H1 (cell line): ENCODE measurements at places on chromosomes 4 and X. TPM values are rescaled to one million over a fixed set of nuclear protein-coding genes. Genes with fewer than 3 reads are reported as not detected.

TMSB15B gene
- 9.8 and 11.7 TPM in 2 replicates for total RNA-seq

SLC39A8 gene
- total RNA-seq, result 38.7 and 39.9 TPM in 2 replicates

GRCh38 chr4:83125738-83126141 is 11.2 kb upstream of the PLAC8 start:
- no peaks in the 10 kb centered on the region for H3K36me3 ChIP-seq
- no peak overlapping the region for H3K4me3 ChIP-seq

TMEM154 gene
- 1.2 and 1.5 TPM in 2 replicates for total RNA-seq

GRCh38 chr4:125727931-125728330 is 413.2 kb downstream of the FAT4 start:
- no peak overlapping the region for H3K4me3 ChIP-seq
- no peaks in the 10 kb centered on the region; the same call in 1 of the 2 replicates for H3K4me1 ChIP-seq
- no peaks in the 10 kb centered on the region for H3K36me3 ChIP-seq
- no peaks in the 10 kb centered on the region for H3K27me3 ChIP-seq
- DNase-seq, result no peak

GRCh38 chr4:117447925-117448324 is 362.5 kb upstream of the TRAM1L1 start:
- H3K27ac ChIP-seq, result no peak overlapping the region
- no peaks in the 10 kb centered on the region for H3K36me3 ChIP-seq
- DNase-seq, result peak; percentile 17
- no peaks in the 10 kb centered on the region for H3K4me1 ChIP-seq
- H3K27me3 ChIP-seq, result no peaks in the 10 kb centered on the region
- H3K4me3 ChIP-seq, result no peak overlapping the region

GRCh38 chrX:115021121-115021520 is 3.7 kb upstream of the IL13RA2 start:
- no peak overlapping the region for H3K4me3 ChIP-seq
- no peak for DNase-seq
- no peaks in the 10 kb centered on the region for H3K36me3 ChIP-seq
- H3K27ac ChIP-seq, result no peak overlapping the region

DNA sequence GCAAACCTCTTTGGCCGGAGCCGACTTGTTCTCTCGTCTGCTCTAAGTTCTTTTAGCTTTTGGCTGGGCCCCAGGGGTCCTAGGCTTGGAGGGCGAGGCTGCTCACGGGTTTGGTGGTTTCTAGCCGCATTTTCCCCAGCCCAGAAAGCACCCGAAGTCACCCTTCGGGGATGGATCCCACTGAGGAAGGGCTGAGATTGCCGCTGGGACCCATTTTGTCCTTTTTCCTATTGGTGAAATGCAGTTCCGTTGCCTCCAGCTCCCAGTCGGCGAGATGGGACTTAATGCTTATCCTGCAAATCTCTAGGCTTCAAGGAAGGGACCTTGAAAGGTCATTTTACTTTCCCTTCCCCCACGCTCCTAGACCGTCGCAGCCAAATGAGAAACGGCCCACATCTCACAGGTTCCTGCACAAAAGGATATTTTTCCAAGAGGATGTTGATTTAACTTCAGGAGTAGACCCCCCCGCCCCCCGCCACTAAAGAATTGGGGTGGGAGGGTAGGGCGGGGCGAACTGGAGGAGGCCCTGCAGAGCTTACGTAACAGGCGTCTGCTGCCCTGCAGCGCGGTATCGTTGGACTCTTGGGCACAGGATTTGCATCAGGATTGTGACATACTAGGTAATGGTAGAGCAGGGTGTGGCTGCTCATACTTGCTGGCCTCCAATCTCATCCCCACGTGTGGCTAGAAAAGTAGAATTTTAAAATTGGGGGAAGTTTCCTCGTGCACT is 564 bp downstream of the PGK1 start:
- peaks cover 5% of the 10 kb centered on the region; the same call in 1 of the 2 replicates for H3K27me3 ChIP-seq
- peak overlapping the region; percentile 99 for H3K4me3 ChIP-seq
- H3K4me1 ChIP-seq, result no peaks in the 10 kb centered on the region
- peak overlapping the region; percentile 71 for H3K27ac ChIP-seq

DNA sequence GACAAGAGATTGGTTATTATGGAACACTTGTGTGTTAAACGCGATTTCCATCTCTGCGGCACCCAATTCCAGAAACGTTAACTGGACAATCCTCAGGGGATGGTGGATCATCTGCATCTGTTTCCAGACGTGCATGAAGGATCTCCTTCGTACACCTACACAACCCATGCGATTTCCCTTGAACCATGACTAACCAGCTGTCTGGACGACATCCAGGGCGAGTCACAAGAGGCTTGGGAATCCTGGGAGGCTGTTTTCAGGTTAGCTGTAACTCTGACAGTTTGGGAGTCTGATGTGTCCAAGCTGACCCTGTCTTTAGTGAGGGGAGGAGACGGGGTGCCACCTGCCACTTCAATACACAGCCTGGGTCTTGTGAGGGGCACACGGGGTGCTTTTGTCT is 84.5 kb downstream of the GATB start:
- no peak overlapping the region for H3K4me3 ChIP-seq
- no peak for DNase-seq
- peaks cover 2% of the 10 kb centered on the region; the same call in 1 of the 2 replicates for H3K4me1 ChIP-seq
- no peak overlapping the region for H3K27ac ChIP-seq
- no peaks in the 10 kb centered on the region for H3K27me3 ChIP-seq

ENAM gene
- total RNA-seq, result not detected in 2 replicates

DNA sequence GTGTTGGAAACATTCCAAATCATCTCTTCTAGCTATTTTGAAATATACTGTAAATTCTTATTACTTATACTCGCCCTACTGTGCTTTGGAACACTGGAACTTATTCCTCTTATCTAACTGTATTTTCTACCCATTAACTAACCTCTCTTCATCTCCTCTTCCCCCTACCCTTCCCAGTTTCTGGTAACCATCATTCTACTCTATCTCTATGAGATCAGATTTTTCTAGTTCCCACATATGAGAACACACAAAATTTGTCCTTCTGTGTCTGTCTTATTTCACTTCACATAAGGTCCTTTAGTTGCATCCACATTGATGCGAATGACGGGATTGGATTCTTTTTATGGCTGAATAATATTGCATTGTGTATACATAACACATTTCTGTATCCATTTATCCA is 1003.8 kb upstream of the INTU start:
- no peak overlapping the region for H3K4me3 ChIP-seq
- H3K27ac ChIP-seq, result no peak overlapping the region
- no peaks in the 10 kb centered on the region for H3K4me1 ChIP-seq
- no peaks in the 10 kb centered on the region for H3K36me3 ChIP-seq
- DNase-seq, result no peak

DNA sequence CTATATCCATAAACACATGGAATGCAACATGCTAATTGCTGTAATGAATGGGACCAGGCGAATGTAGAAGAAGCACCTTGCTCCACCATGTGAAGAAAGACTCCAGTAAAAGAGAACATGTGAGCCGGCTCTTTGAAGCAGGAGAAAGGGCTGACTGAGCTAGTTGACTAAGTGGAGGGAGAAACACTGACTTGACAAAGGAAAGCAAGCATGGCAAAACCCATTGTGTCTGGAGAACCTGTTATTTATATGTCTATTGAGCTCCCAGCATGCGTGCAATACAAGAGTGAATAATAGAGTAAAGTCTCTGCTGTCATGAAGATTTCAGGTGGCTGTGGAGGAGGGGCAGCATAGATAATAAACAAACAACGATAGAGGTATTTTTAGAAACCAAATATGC is 559.9 kb downstream of the RAB28 start:
- no peaks in the 10 kb centered on the region for H3K36me3 ChIP-seq
- no peak for DNase-seq
- H3K27me3 ChIP-seq, result no peaks in the 10 kb centered on the region
- H3K27ac ChIP-seq, result no peak overlapping the region

GSX2 gene
- total RNA-seq, result not detected in 2 replicates

DNA sequence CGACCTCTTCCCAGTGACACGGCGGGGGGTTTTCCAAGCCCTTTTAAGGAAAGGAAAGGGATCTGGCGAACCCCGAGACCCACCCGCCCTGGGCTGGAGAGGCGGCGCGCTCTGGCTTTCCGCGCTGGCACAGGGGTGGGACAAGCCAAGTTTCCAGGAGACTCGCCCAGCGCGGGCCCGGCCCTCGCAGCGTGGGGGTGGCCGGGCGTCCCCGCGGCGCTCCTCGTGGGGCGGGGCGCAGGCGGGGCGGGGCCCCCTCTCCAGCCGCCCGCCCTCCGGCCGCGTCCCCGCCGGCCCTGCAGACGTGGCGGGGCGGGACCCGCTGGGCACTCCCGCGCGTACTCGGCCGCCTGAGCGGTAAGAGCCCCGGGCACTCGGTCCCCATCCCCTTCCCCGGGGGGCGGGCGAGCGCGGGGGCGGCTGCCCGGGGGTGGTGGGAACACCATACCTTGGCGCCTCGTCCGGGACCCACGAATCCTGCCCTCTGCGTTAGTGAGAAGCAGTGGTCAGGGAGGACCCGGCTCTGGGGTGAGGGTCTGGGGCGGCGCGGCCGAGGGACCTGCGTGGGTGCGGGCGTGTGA is at the start of gene FAM114A1:
Gene FAM114A1 (plus strand): TSS at position 329 of the 581 bp plus-strand sequence. CDS start 10,273 bp downstream, outside the sequence.
- H3K4me1 ChIP-seq, result peaks cover 11% of the 10 kb centered on the region
- H3K36me3 ChIP-seq, result no peaks in the 10 kb centered on the region
- peaks cover 4% of the 10 kb centered on the region; the same call in 1 of the 2 replicates for H3K27me3 ChIP-seq
- DNase-seq, result peak; percentile 77
- H3K27ac ChIP-seq, result no peak within 1 kb of the TSS

- no peaks in the 10 kb centered on the region for H3K4me1 ChIP-seq
- no peak for DNase-seq
- no peaks in the 10 kb centered on the region for H3K27me3 ChIP-seq
- H3K36me3 ChIP-seq, result no peaks in the 10 kb centered on the region
These were observed 74.0 kb downstream of the ATG4A start for GRCh38 chrX:108165383-108166111.

GRCh38 chr4:41120297-41121217 is 93.8 kb downstream of the APBB2 start:
- H3K27ac ChIP-seq, result no peak overlapping the region
- no peak for DNase-seq
- no peaks in the 10 kb centered on the region for H3K4me1 ChIP-seq
- H3K4me3 ChIP-seq, result no peak overlapping the region
- H3K36me3 ChIP-seq, result no peaks in the 10 kb centered on the region
- H3K27me3 ChIP-seq, result no peaks in the 10 kb centered on the region

GRCh38 chr4:180120068-180120467 is 2123.1 kb upstream of the TENM3 start:
- H3K4me1 ChIP-seq, result no peaks in the 10 kb centered on the region
- H3K4me3 ChIP-seq, result no peak overlapping the region
- H3K36me3 ChIP-seq, result no peaks in the 10 kb centered on the region
- no peaks in the 10 kb centered on the region for H3K27me3 ChIP-seq

- no peak overlapping the region for H3K4me3 ChIP-seq
- no peaks in the 10 kb centered on the region for H3K36me3 ChIP-seq
- no peaks in the 10 kb centered on the region for H3K27me3 ChIP-seq
- no peak overlapping the region for H3K27ac ChIP-seq
- no peak for DNase-seq
- H3K4me1 ChIP-seq, result no peaks in the 10 kb centered on the region
These were observed 271.3 kb downstream of the DKK2 start for GRCh38 chr4:106764774-106765173.

- no peaks in the 10 kb centered on the region for H3K27me3 ChIP-seq
- no peak overlapping the region for H3K4me3 ChIP-seq
- H3K36me3 ChIP-seq, result no peaks in the 10 kb centered on the region
- H3K27ac ChIP-seq, result no peak overlapping the region
- no peak for DNase-seq
These were observed 55.0 kb downstream of the LRBA start for GRCh38 chr4:150960079-150960478.

DNA sequence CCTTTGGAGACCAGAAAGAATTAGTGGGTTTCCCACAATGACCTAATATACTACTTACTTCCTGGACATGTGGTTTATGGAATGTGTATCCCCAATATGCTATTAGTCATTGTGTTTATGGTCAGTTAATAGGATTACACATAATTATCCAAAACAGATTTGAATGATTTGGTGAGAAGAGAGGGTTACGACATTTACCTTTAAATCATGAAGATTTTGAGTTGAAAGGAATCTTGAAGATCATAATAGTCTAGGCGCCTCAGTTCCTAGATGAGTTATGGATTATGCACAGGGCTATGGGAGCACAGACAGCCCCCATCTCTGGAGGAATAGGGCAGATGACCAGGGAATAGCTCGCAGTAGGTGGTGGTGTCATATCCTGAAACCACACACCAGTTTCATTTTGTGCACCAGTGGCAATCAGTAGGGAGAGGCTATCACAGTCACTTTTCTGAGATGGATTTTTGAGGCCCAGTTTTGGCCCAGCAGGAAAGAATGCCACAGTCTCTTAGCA is 61.3 kb downstream of the SEPTIN11 start:
- H3K4me3 ChIP-seq, result no peak overlapping the region
- no peak overlapping the region for H3K27ac ChIP-seq
- H3K4me1 ChIP-seq, result peaks cover 18% of the 10 kb centered on the region
- no peak for DNase-seq
- H3K36me3 ChIP-seq, result 0 out of 2 replicates have a peak, but pooled peaks cover 4% of the 10 kb centered on the region
- H3K27me3 ChIP-seq, result no peaks in the 10 kb centered on the region

IL3RA gene
- total RNA-seq, result not detected in 2 replicates

GRCh38 chr4:74112399-74113105 is 13.6 kb upstream of the CXCL2 start:
- H3K27ac ChIP-seq, result no peak overlapping the region
- no peak for DNase-seq
- H3K36me3 ChIP-seq, result no peaks in the 10 kb centered on the region
- no peak overlapping the region for H3K4me3 ChIP-seq

DNA sequence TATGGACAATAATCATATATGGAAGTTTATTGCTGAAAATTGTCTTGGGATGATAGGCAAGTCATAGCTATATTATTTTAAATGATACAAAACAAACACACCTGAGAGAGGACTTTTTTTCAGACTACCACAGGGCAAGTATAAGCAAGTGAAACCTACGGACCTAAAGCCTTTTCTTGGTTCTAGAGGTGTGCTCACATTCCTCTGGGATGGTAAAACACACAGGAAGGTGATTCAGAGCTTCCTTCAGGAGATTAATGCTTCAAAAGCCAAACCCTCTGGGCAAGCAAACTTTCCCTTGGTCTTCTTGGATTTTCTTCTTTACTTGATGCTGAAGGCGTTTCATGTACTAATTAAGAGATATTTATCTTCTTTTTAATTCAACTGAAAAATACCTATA is 60.1 kb upstream of the ACSL4 start:
- H3K36me3 ChIP-seq, result no peaks in the 10 kb centered on the region
- no peak for DNase-seq
- H3K27me3 ChIP-seq, result no peaks in the 10 kb centered on the region
